ENCODE measurements at places on chromosomes 1 and 21.

- DNase-seq, result peak; percentile 81
Measured at GRCh38 chr1:159829822-159830465, 3.3 kb downstream of the SLAMF8 start.

DNA sequence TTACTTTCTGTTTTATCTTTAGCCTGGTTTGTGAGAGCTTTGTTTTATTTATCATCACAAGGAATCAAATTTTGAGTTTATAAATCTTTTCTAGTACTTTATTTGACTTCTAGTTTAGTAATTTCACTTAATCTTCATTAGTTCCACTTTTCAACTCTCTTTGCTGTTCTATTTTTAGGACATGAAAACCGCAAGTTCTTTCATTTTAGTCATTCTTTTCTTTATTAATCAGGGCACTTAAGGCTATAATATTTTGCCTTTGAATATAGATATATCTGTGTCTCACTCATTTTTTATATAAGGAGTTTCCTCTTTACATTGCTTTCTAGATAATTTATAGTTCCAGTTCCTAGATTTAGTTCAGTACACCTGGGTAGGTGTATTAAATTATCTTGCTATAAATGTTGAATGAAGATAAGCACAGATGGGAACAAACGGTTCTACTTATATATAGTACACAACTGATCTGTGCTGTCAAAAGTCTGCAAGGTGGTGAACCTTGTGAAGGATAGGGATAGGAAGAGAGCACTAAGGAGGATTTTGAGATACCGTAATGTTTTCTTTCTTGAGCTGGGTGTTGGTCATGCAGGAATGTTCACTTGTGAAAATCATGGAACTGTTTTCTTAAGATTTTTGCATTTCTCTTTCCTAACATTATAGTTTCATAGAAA, 402.3 kb downstream of the RYR2 start:
- DNase-seq, result no peak

DNA sequence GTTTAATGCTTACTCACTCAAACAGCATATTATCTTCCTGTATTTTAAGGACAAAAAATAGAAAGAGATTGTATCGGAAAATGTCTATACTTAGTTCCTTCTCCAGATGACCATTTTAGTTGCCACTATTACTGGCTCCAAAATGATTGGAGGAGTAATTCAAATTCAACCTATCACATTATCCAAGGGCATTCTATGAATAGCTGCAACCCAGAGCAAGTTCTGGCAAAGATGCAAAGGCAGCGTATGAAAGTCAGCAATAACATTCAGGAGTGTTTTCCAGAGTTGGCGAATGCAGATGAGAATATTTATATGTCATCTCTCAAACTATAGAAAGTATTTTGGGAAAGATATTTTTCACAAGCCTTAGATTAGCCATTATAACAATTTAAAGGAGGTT, 389.8 kb upstream of the ADGRL2 start:
- no peak for DNase-seq

DNA sequence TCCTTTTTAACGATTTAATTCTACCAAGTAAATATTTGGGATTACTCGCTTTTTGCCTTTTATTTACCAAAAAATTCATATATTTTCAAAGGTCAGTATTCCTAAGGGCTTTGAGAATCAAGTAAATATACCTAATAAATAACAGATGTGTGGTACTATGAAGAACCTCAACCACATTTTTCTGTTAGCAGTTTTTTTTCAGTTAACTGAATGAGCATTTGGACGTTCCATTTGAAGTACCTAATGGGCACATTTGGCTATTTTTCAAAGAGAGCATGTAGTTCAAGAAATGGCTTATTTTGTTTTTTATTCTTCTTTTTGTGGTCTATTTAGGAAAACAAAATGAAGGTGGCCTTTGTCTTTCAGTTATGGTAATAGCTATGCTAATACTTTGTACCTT, 253.0 kb downstream of the GPR52 start:
- no peak for DNase-seq

DNA sequence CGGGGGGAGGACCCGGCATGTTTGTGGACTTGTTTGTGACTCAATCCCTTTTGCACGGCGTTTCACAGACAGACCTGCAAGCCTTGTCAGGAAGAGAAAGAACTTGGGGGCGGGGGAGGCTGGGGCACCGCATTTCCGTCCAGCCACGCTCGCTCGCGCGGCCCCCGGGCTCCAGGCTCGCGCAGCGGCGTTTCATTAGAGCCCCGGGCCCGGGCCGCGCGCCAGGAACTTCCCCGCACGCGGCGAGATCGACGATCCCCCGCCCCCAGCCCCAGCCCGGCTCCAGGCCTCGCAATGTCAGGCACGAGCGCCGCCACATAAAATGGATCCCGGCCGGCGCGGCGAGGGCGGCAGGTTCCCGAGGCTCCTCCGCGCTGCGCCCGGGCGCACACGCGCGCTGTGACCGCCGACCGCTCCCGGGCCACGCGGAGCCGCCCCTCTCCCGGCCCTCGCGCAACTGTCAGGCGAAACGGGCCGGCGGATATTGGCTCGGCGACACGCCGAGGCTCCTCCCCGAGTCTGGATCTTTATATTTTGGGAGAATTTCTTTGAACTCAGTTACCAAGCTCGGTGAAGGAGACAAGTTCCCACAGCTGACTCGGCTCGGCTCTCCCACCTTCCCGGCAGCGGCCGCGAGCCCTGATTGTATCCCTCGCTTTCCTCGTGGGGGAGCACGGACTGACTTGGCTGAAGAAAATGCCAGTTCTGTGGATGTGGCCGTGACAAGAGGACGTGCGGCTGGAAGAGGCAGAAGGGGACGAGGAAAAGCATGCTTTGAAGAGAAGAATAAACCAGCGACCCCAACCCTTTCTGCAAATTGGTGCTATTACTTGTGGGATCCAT, at the start of gene KIF26B:
Gene KIF26B (plus strand): TSS at position 557 of the 843 bp plus-strand sequence. CDS start 440 bp downstream, outside the sequence.
- peak; percentile 50 for DNase-seq

DNA sequence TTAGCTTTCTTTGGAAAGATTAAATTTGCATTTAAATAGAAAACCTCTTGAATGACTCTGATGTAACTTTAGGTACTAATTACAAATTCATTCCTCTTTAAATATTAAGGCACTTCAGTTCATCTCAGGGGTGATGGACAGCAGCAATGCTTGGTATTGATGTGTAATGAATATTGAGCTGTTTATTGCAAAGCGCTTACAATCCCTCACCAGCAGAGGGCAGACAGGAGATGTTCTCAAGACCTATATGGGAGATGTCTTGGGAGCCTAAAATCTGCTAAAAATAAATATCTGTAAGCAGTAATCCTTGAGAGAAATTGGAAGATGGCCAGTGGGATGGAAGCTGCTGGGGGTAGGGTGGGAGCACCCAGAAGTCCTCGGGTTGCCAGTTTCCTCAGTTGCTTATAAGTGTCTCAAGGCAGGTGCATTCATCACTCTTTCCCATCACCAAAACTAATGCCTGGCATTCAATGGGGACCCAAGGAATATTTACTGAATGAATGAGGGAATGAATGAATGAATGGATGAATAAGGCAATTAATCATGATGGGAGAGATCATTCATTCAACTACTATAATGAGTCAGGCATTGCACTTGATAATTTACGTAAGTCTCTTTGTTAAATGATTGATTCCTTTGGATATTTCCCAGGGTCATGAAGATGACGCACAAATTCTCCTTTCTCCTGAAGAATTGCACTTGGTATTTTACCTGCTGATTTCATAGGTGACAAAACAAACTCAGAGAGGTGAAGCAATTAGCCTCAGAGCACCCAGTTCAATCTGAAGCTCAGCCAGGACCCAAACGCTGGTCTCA, 2.3 kb downstream of the KLHDC8A start:
- DNase-seq, result peak; percentile 76

DNA sequence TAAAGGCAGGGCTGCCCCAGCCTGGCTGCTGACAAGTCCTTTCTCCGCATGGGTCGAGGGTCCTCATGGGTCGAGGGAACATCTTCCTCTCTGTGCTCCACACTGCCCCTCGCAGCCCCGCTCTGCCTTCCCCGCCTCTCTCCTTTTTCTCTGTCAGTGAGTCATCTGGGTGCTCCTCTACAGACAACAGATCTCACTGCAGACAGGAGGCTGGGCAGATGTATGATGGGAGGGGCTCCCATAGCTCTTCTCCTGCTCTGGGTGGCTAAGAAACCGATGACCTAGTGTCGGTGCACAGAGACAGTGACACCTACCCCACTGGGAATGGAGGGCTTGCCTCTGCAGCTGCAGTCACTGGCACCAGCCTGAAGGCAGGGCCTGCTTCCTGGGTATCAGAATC, 5.5 kb downstream of the KCNA10 start:
- DNase-seq, result no peak

DNA sequence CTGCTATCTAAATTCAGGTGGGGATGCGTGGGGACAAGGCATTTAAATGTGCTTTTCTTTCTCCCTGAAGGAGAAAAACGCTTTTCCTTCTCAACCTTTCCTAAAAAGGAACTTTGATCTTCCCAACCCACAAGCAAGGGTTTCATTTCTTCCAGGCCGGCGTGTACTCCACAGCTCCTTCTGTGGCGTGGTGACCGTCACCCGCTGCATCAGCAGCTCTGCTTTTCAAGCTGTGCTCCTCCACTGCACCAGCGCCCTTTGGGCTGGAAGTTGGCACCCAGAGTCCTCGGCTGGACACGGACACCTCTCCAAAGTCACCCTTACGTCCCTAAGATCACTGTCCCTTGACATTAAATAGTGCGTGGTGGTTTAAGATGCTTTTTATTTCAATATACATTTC, 54.3 kb downstream of the PEX14 start:
- DNase-seq, result no peak

- DNase-seq, result peak; percentile 26
Measured at GRCh38 chr1:223873044-223873443, 27.3 kb upstream of the TP53BP2 start.
